ENCODE measurements at places on chromosomes 16 and 17.

GRCh38 chr16:85289760-85290625 lies 177.7 kb upstream of the CIBAR2 start:
- DNase-seq: no peak

DNA sequence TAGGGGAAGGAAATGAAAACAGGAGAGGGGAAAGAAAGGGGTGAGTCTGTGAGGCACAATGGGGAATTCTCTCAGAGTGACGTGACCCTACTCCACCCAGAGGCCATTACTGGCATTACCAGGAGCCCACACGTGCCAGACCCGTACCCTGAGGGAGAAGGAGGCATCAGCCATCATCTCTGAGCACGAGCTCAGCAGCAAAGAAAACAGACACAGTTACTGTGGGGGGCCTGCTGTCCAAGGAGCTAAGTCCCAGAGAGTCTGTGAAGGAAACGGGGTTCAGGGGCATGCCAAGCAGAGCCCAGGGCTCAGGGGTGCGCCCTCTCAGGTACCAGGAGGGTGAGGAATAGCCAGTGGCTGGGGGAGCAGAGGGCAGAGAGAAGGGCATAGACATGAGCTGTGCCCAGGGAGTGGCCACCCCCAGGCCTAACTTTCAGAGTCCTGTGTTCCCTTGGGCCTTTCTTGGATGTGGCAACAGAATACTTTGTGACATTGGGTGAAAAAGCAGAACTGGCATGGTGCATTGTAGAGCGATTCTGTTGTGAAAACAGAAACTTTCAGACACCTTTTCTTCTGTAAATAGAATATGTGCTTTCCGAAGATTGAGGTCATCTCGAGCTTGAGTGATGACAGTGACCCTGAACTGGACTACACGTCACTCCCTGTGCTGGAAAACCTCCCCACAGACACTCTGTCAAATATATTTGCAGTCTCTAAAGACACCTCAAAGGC lies 11.3 kb downstream of the TAF1C start:
- DNase-seq: no peak

- no peak for DNase-seq
Observed at GRCh38 chr16:1407753-1408152, 6.8 kb downstream of the UNKL start.

GRCh38 chr16:10978871-10979446 lies 34.6 kb downstream of the CLEC16A start:
- no peak for DNase-seq

- no peak for DNase-seq
Observed at GRCh38 chr17:81436294-81436849, 41.1 kb downstream of the BAHCC1 start.

- peak; percentile 16 for DNase-seq
Observed at GRCh38 chr17:81295676-81296381, 722 bp upstream of the SLC38A10 start.

- DNase-seq: no peak
Observed at GRCh38 chr17:61118871-61119270, 280.8 kb upstream of the TBX2 start.

- DNase-seq: no peak
Observed at GRCh38 chr16:50213939-50214519, 52.3 kb upstream of the ADCY7 start.

GRCh38 chr16:87853411-87854052 lies 15.8 kb downstream of the SLC7A5 start:
- peak; percentile 46 for DNase-seq

DNA sequence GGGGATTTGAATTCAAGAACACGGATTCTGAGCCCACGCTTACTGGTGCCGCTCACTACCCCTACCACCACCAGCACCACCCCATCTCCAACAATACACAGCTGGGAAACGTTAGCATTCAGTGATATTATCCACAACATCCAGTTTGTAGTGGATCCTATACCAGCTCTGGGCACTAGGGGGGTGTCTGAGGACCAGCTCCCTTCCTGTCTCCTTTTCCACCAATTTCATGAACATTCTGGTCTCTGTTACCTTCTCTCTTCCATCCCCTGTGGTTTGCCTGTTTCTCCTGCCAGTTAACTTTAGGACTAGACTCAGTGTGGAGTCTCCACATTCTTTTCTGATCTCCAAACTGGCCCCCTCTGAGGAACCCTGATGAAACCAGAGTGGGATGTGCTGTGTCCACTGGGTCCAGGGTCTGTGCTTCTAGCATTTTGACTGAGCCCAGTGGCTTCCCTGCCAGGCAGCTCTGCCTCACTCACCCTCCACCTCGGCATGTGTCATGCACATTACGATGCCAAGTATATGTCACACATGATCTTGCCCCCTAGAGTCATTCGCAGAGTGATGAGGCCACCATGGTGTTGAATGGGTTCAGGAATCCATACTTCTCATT lies 187.0 kb upstream of the CDH13 start:
- DNase-seq: no peak

GRCh38 chr17:33204156-33204555 lies 88.9 kb downstream of the ASIC2 start:
- no peak for DNase-seq

DNA sequence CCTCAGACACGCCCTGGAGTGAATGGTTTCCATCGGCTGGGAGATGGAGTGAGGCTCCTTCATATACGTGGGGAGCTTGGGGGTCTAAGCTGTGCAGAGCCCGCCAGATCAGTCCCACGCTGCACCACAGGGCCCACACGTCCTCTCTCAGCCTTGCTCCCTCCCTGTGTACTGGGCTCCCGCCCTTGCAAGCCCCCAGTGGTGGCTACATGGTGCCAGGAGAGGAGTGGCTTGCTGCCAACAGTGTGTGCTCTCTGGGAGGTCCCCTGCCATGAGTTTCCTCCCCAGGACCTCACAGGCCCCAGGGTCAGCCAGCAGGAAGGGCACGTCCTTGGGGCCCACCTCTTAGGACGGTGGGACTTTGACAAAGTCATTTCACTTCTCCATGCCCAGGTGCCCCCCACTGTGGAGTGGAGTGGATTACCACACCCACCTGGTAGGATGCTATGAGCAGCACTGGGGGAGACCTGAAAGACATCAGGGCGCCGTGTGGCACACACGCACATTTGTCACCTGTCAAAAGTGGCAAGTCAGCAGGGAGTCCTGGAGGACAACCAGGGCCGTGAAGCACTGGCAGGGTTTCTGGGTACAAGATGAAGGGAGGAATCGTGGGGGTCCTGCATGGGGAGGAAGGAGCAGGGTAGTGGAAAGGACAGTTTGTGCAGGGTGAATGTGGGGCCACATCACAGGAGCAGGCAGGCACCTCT lies 13.7 kb downstream of the SLC5A10 start:
- no peak for DNase-seq

GRCh38 chr16:29978564-29979270 lies 5.0 kb downstream of the TAOK2 start:
- DNase-seq: no peak

DNA sequence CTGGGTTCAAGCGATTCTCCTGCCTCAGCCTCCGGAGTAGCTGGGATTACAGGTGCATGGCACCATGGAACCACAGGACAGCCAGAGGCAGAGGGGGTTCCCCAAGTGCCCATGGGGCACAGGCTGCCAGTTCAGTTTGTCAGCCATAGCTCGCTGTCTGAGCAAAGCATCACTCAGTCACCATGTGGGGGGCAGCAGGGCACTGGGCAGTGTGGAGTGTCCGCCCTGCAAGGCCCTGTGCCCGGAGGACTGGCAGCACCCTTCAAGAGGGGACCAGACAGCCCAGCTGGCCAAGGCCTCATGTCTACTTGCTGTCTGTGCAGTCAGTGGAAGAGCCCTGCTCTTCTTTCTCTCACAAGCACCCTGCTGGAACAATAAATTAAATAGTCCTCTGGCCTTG lies 6.4 kb downstream of the ALYREF start:
- DNase-seq: no peak

- DNase-seq: no peak
Observed at GRCh38 chr17:59361916-59362810, 30.7 kb downstream of the YPEL2 start.

DNA sequence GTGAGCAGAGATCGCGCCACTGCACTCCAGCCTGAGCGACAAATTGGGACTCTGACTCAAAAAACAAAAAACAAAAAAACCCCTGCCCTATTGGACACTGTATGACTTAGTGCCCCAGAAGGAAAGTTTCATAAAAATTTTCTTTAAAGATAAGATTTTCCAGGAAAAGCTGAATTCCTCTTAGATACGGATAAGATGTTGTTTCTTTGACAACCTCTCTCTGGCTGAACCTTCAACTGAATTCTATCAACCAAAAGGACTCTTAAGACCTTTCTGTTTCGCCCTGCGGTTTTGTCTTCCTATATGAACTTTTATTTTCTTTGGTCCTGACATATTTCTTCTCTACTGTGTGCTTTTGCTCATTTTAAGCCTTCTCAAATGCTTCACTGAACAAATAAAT lies 35.8 kb downstream of the CPPED1 start:
- no peak for DNase-seq

- DNase-seq: no peak
Observed at GRCh38 chr16:75801307-75801706, 75.0 kb upstream of the CPHXL start.

DNA sequence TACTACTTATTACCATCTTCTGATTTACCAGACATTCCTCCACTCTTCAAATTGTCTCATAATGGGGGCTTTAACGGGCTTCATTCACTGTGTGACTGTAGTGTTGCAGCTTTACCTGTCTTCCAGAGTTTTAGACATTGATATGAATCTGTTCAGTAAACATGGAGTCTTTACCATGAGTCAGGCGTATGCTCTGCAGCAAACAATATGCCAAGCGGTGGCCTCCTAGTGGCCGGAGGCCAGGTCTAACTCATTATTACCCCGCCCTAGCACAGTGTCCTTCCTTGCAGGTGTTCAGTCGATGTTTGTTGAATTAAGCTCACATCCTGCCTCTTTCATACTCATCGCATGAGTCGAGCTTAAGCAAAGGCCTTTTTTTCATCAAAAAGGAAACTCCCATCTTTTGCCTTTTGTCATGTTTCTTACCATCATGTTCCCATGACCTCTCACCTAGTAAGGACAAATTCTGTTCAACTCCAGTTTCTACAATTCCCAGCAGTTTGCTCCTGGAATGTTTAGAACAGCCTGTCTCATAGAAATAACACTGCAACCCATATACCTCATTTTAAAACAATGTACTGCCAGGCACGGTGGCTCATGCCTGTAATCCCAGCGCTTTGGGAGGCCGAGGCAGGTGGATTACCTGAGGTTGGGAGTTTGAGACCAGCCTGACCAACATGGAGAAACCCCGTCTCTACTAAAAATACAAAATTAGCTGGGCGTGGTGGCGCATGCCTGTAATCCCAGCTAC lies 39.4 kb downstream of the TUBD1 start:
- peak; percentile 94 for DNase-seq

DNA sequence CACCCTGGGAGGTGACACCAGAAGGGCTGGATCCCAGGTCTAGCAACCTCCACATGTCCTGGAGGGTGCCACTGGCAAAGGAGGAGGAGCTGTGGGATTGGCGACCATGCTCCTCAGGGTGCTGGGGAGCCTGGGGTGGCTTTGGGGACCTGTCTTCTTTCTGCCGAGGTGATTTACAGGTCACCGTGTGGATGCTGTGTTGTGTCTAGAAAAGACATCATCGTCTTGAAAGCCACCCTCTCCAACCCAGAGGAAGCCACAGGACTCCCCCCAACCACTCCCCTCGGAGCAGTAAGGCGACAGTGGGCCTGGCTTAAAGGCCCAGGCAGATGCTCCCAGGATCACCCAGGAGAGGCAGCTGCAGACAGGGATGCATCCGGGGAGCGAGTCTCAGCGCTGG lies 29.7 kb upstream of the FASN start:
- DNase-seq: no peak

DNA sequence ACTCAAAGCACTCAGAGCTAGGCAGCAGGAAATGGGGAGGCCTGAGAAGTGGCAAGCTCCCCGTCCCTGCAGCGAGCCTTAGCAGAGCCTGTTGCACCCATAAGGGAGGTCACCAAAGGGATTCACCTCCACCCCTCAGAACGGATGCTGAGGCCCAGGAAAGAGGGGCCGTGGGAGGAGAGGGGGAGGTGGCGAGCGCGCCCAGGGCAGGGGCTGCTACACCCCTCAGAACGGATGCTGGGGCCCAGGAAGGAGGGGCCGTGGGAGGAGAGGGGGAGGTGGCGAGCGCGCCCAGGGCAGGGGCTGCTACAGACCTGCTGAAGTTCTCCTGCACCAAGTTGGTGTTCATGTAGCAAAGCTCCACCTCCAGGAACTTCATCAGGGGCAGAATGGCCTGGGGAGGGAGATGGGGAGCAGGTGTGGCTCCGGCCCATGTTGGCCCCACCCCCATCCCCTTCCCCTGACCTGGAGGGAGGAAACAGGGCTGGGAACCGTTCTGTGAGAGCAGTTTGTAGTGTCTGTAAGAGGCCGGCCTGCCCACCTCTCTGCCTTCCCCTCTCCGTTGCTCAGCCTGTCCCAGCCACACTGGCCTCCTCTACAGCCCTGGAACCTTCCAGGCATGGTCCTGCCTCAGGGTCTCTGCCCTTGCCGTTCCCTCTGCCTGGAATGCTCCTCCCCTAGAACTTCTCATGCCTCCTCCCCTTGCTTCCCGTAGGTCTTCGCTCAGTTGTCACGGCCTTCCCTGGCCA lies 11.4 kb downstream of the UNC13D start:
- no peak for DNase-seq

GRCh38 chr16:50279504-50279865 lies 13.1 kb downstream of the ADCY7 start:
- no peak for DNase-seq

DNA sequence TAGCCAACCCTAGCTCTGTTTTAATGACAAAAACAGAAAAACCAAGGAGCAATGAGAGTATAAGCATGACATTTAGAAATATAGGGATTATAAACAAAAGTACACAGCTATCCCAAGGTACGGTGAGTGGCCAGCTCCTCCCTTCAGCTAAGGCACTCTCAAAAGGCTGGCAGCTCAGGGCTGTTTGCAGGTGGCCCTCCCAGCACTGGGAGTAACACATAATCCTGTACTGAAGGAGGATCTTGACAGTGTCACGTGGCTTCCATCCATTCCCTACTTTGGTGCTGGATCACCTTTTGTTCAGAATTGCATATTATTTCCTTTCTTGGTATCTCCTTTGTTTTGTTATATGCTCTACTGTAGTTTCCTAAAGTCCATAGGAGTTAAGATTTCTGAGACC lies 500.8 kb downstream of the KCNJ18 start:
- no peak for DNase-seq

GRCh38 chr17:46722662-46723285 lies 95.7 kb downstream of the WNT3 start:
- no peak for DNase-seq

- DNase-seq: no peak
Observed at GRCh38 chr17:77507111-77507885, 366.5 kb downstream of the SEC14L1 start.

DNA sequence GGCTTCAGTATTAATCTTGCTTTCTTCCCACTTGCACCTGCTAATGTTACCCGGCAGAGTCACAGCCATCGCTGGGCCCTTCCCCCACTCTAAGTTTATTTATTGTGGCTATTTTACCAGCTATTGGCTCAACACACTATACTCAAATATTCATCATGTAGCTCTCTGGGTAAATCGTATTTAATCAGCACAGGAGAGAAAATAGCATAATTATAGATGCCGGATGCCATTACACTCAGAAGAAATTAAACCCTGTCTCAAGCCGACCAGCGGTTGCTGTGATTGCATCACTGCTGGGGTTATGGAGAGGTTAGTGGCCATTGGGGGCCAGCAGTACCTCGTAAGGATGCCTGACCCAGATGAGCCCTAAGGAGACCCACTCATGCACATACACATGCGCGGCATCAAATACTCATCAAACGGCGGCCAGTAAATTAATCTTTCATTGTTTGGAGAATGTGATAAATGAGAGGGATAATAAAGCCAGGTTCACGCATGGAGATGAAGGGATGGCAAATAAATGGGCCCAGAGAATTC lies 269.5 kb upstream of the ZFHX3 start:
- DNase-seq: no peak

- no peak for DNase-seq
Observed at GRCh38 chr16:56120447-56121155, 70.7 kb upstream of the GNAO1 start.

- DNase-seq: no peak
Observed at GRCh38 chr16:3458278-3458851, 14.9 kb downstream of the NAA60 start.

Data from SHP77 treated with DMSO at 0.1 percent for 48 hours (cell line).